Activated naive CD8-positive, alpha-beta T cell treated with anti-CD3 and anti-CD28 coated beads, Interleukin-2, amount 10 ng/mL, durations not matched to agents 7 days and 5 days (primary cell): ENCODE measurements at places on chromosomes 7 and 10. TPM values are rescaled to one million over a fixed set of nuclear protein-coding genes. Genes with fewer than 3 reads are reported as not detected.

The SGPL1 gene
- total RNA-seq, result 28.2 TPM

The OR2A7 gene
- total RNA-seq, result 2.2 TPM

DNA sequence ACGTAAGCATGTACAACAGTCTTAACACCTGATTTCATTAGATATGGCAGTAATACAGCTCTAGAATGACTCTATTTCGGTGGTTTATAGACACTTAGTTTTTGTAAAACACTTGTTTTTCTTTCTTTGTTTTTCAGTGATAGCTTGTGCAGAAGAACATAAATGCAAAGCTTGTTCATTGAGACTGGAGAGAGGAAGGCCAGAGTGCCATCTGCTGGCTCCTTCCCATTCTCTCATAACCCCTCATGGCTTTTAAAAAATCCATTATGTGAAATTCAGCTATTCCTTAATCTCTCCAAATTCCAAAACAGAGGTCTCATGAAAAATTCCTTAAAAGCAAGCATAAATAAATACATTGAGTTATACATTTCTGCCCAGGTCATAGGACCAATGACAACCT is 76.3 kb downstream of the CACNB2 start:
- no peak overlapping the region for H3K4me3 ChIP-seq
- no peaks in the 10 kb centered on the region for H3K36me3 ChIP-seq
- no peak overlapping the region for H3K27ac ChIP-seq
- no peaks in the 10 kb centered on the region for H3K27me3 ChIP-seq
- H3K4me1 ChIP-seq, result no peaks in the 10 kb centered on the region

GRCh38 chr7:153951316-153951715 is 100.9 kb upstream of the DPP6 start:
- H3K27ac ChIP-seq, result no peak overlapping the region
- DNase-seq, result no peak
- H3K4me3 ChIP-seq, result no peak overlapping the region
- H3K4me1 ChIP-seq, result no peaks in the 10 kb centered on the region

The GRID2IP gene
- 0.28 TPM for total RNA-seq

- no peaks in the 10 kb centered on the region for H3K4me1 ChIP-seq
- no peak for DNase-seq
- no peak overlapping the region for H3K27ac ChIP-seq
- no peaks in the 10 kb centered on the region for H3K27me3 ChIP-seq
- no peak overlapping the region for H3K4me3 ChIP-seq
- no peaks in the 10 kb centered on the region for H3K36me3 ChIP-seq
Measured at GRCh38 chr7:14207138-14207537, 217.7 kb upstream of the ETV1 start.

The CYP26C1 gene
- total RNA-seq, result not detected

The EBF3 gene
- total RNA-seq, result not detected

- peak overlapping the region; percentile 69 for H3K27ac ChIP-seq
- peaks cover 13% of the 10 kb centered on the region for H3K27me3 ChIP-seq
- peaks cover 40% of the 10 kb centered on the region for H3K4me1 ChIP-seq
- peak overlapping the region; percentile 72 for H3K4me3 ChIP-seq
- peaks cover 12% of the 10 kb centered on the region for H3K36me3 ChIP-seq
Measured at GRCh38 chr10:84308481-84309304, 19.7 kb upstream of the CCSER2 start.

The CLEC2L gene
- not detected for total RNA-seq

GRCh38 chr7:115009736-115010440 is 88.0 kb downstream of the MDFIC start:
- no peaks in the 10 kb centered on the region for H3K27me3 ChIP-seq
- peaks cover 49% of the 10 kb centered on the region for H3K36me3 ChIP-seq
- H3K27ac ChIP-seq, result peak overlapping the region; percentile 95
- peak overlapping the region; percentile 80 for H3K4me3 ChIP-seq
- DNase-seq, result no peak

The MSMB gene
- not detected for total RNA-seq

DNA sequence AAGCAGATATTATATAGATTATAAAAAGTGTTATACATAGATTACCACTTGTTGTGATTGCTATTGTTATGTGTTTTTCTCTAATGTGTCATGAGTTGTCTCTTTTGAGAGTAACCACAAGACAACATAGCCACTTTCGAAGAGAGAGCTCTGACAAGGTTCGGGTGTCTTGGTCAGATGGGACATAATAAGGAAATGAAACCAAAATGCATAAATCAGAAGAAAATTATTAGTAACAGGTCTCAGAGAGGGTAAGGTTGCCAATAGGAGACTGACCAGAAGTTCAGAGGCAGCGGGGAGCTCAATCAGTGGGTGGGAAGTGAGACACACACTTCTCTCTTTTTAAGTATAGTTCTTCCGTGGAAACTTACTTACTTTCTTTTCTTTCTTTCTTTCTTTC is 639.2 kb upstream of the POT1 start:
- no peak overlapping the region for H3K4me3 ChIP-seq
- H3K36me3 ChIP-seq, result no peaks in the 10 kb centered on the region
- peaks cover 2% of the 10 kb centered on the region for H3K27me3 ChIP-seq
- no peak overlapping the region for H3K27ac ChIP-seq
- no peak for DNase-seq

The VWDE gene
- 4.8 TPM for total RNA-seq

DNA sequence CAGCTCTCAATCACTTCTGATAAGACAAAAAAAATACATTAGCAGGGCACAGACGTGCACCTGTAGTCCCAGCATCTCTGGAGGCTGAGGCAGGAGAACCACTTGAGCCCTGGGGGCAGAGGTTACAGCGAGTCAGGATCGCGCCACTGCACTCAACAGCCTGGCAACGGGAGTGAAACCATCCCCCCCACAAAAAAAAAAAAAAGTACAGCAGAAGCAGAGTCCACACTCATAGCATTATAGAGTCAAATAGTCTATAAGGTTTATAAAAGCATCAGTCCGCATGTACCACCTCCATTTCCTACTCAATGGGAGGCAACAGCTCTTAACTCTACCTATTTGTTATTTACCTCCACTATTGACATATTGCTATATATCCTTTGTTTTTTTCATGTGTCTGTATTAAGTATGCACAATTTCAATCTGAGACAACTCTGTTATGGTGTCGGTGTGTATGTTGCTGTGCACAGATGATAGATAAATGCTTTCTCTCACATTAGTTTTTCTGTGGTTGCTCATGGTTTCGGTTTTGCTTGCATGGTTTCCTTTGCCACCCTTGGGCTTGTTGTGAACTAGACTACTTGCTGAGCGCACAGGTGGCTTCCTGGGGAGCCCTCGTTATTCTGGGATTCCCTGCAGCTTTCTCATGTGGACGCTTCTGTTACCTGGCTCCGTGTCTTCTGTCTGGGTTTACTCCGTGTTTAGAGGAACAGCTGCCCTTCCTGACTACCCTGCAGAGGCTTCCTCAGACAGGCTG is 40.4 kb downstream of the PROSER2 start:
- peak overlapping the region; percentile 63 for H3K4me3 ChIP-seq
- peaks cover 21% of the 10 kb centered on the region for H3K4me1 ChIP-seq
- no peaks in the 10 kb centered on the region for H3K36me3 ChIP-seq

The SPACDR gene
- total RNA-seq, result 3.5 TPM

The XRCC2 gene
- 10.9 TPM for total RNA-seq

The UCMA gene
- not detected for total RNA-seq

The LEP gene
- not detected for total RNA-seq

DNA sequence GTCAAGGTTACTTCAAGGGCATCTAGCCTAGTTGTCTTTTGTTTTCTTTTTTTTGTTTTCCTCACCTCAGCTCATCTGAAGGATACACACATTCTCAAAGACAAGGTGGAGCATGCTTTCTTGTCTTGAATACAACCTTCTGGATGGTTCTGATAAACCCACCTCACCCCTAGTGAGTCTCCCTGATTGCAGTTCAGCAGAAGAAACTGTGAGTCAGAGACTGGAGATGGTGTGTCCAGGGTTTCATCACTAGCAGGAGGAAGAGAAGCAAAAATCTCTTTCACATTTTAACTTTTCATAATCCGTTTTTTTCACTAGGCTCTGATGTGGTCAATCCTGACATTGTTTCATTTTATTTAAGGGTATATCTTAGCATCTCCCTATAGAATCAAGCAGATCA is 143.0 kb upstream of the NRBF2 start:
- H3K4me3 ChIP-seq, result no peak overlapping the region
- no peak for DNase-seq
- no peak overlapping the region for H3K27ac ChIP-seq
- no peaks in the 10 kb centered on the region for H3K4me1 ChIP-seq
- peaks cover 4% of the 10 kb centered on the region for H3K27me3 ChIP-seq
- no peaks in the 10 kb centered on the region for H3K36me3 ChIP-seq

DNA sequence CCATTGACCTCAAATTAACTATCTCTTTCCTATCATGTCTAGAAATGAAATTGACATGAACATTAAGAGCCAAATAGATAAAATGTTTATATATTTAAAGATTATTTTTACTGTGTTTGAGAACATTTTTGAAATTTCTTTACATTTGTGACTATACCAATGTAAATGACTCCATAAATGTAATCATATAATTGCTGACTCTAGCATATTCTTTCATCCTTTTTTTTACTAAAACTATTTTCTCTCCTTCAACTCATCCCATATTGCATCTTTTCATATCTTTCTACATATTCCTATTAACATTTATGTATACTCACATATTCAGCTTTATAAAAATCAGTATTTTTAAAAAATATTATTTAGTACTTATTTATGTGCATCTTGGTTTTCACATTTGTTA is 16.9 kb downstream of the TMEM106B start:
- no peak overlapping the region for H3K4me3 ChIP-seq
- H3K36me3 ChIP-seq, result peaks cover 61% of the 10 kb centered on the region
- H3K4me1 ChIP-seq, result peaks cover 18% of the 10 kb centered on the region
- DNase-seq, result no peak

The EIF5AL1 gene
- total RNA-seq, result 0.94 TPM

DNA sequence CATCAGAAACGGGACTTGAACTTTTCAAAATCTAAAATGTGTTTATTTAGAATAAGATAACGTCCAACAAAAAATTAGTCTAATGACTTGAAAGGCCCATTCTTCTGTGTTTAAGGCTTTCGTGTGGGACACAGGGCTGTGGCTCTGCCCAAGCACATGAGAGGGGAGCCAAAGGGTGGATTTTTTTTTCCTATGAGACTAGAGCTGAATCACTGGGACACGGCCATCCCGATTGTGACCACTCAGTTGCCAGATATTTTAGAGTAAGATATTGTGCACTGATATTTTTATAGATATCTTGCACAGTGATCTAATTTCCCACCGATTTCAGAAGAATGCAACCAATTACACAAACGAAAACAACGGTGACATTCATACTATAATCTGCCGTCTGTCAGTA is 99.9 kb downstream of the ANK3 start:
- H3K27me3 ChIP-seq, result peaks cover 5% of the 10 kb centered on the region
- H3K36me3 ChIP-seq, result no peaks in the 10 kb centered on the region
- H3K27ac ChIP-seq, result no peak overlapping the region
- H3K4me3 ChIP-seq, result no peak overlapping the region
- no peak for DNase-seq

- H3K27ac ChIP-seq, result no peak overlapping the region
- DNase-seq, result no peak
- H3K36me3 ChIP-seq, result no peaks in the 10 kb centered on the region
- peaks cover 5% of the 10 kb centered on the region for H3K27me3 ChIP-seq
- no peaks in the 10 kb centered on the region for H3K4me1 ChIP-seq
- no peak overlapping the region for H3K4me3 ChIP-seq
Measured at GRCh38 chr10:104766341-104766740, 125.3 kb downstream of the SORCS3 start.

The AKR1D1 gene
- total RNA-seq, result not detected

GRCh38 chr7:25716421-25716820 is 435.6 kb upstream of the NFE2L3 start:
- H3K4me1 ChIP-seq, result no peaks in the 10 kb centered on the region
- DNase-seq, result no peak
- H3K36me3 ChIP-seq, result no peaks in the 10 kb centered on the region
- no peak overlapping the region for H3K4me3 ChIP-seq

The ERVW-1 gene
- not detected for total RNA-seq

DNA sequence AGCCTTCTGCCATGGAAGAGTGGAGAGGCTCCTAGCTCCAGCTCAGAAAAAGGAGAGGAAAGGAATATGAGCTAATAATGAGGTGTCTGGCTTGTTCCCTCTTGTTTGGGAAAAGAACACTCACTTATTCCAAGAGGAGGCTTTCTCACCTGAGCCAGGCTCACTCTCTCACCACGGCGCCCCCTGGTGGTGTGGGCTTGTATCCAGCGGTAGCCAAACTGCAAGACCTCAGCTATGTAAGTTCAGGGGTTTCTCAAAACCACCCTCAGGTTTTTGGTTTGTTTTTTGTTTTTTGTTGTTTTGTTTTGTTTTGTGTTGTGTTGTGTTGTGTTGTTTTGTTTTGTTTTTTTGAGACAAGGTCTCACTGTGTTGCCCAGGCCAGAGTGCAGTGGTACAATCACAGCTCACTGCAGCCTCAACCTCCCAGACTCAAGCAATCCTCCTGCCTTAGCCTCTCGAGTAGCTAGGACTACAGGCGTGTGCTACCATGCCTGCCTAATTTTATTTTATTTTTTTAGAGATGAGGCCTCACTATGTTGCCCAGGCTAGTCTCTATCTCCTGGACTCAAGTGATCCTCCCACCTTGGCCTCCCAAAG is 124.0 kb downstream of the TMEM130 start:
- no peaks in the 10 kb centered on the region for H3K4me1 ChIP-seq
- peaks cover 3% of the 10 kb centered on the region for H3K27me3 ChIP-seq
- no peak overlapping the region for H3K4me3 ChIP-seq
- no peak overlapping the region for H3K27ac ChIP-seq
